ENCODE measurements at places on chromosomes 5 and 9.

DNA sequence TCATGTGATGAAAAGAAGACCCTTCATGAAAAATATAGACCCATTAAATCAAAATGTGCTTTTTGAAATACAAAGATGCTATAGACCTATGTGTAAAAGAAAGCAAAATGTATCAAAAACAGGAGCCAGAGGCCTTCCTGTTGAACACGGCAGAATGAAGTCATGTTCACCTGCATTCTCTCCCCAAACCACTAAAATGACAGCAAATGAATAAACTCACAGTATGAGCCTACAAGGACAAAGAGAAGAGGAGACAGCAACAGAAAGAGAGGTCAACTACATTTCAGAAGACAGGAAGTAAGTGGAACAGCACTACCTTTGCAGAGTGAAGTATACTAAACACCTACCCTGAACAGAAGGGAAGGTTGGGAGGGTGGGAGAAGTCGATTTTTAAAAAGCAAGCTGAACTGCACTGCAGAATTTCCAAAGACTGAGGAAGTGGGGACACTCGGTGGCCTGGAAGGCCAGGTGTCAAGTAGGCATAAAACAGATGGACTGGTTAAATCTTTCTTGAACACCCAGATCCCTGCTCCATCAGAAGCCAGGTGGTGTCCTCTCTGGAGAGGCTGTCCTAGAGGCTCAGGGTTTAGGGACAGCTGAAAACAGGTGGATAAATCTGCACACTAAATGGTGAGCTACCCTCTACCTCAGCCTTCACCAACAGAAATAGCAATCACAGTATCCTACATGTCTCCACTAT is 48.9 kb downstream of the MED27 start:
- DNase-seq: no peak

DNA sequence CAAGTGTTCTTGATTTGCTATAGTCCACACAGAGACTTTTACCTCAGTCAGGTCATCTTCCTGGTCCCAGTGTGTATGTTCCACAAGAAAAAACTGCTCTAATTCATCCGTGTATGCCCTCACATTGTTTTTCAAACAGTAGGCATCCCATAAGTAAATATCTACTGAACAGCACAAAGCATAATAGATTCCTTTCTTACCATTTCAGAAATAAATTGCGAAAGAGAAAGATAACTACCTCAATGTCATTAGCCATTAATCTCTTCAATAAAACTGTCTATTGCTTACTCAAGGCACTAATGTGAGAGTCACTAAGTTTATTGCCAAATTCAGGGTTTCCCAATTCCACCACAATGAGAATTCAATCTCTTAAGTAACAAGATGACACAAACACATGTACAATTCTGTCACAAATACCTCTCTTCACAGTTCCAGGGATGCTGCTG is 9.6 kb downstream of the FBXW2 start:
- no peak for DNase-seq

- no peak for DNase-seq
These were observed 45.2 kb downstream of the FGD3 start for GRCh38 chr9:92992549-92992948.

DNA sequence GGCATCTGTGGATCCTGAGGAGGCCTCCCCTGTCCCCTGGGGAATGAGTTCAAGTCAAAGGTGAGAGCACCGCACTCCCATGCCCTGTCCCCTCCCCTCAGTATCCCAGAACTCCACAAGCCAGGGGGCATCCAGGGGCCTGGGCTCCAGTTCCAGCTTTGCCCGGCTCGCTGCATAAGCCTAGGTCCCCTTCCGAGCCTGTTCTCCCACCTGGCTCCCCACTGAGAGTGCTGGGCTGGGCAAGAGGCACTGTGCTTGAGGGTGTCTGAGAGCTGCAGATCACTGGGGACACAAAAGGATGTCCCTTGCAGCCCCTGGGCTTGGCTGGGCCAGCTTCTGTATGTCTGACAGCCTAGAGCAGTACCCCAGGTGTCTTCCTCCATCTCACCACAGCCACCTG is 4.6 kb downstream of the DOK3 start:
- DNase-seq: no peak

- peak; percentile 75 for DNase-seq
These were observed 97.0 kb downstream of the MEF2C start for GRCh38 chr5:88785746-88786565.

GRCh38 chr5:123344816-123345426 is 78.3 kb downstream of the CEP120 start:
- peak; percentile 38 for DNase-seq

- DNase-seq: no peak
These were observed 6.1 kb upstream of the BARX1 start for GRCh38 chr9:93960971-93961841.

GRCh38 chr5:14922456-14922855 is 50.9 kb upstream of the ANKH start:
- no peak for DNase-seq

GRCh38 chr9:91197232-91198181 is 164.2 kb downstream of the AUH start:
- DNase-seq: peak; percentile 80

GRCh38 chr5:33890131-33891032 is 1.4 kb downstream of the ADAMTS12 start:
- DNase-seq: no peak

DNA sequence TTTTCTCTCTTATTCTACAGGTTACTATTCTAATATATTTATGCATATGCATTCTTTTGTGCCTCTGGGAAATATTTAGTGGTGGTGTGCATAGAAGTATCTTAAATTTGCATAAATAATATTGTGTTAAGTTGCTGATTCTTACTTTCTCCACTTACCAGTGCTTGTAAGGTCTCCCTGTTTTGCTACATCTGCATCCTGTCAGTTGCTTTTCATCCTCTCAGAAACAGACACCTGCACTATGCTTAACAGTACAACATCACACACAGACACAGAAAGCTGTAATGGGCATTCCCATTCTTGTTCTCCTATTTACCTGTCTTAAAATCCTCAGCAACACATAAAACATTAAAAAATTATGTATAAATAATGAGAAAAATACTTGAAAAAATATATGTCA is 713.3 kb upstream of the RGMB start:
- DNase-seq: no peak

GRCh38 chr9:95067897-95068296 is 249.6 kb downstream of the FANCC start:
- DNase-seq: no peak

DNA sequence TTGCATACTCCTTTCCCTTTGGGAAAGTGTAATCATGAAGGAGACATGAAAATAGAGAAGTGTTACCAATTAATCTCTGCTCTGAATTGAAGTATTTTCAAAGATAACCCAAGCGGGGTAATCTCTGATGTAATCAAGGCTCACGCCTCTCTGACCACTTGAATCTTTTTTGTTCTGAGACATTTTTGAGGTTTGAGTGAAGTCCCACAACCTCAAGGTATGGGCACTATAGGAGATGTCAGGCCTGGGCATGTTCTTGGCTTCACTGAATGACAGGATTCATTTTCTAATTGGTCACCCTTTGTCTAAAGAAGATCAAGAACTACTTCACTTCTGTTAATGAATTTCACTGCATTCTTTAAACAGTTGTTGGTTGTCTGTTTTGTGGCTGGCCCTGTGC is 23.7 kb downstream of the ENHO start:
- no peak for DNase-seq

DNA sequence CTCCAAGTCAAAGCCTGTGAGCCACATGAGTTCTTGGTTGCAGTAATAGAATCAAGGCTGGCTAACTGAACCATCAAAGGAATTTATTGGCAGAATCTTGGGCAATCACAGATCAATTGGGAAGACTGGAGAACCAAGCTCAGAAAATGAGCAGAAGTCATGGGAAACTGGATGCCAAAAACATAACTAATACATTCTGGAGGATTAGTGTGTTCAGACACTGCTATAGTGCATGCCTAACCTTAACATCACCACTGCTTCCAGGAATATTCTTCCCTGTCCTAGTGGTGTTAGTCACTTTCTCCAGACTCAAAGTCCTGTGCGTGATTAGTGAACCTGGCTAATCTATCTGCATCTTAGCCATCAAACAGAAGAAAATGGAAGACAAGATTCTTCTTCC is 843.7 kb downstream of the EFNA5 start:
- DNase-seq: no peak

Data from testis (tissue), 5 donors.